Thyroid gland (tissue), 4 donors: ENCODE measurements at places on chromosomes 4 and X. TPM values are rescaled to one million over a fixed set of nuclear protein-coding genes. Genes with fewer than 3 reads are reported as not detected.

TCEAL6 gene
- total RNA-seq: not detected

TEC gene
- total RNA-seq: 4.2 TPM

PPP4R3C gene
- total RNA-seq: not detected

TMEM150C gene
- total RNA-seq: 27.4 TPM

SFRP2 gene
- 24.8 TPM for total RNA-seq

ARR3 gene
- not detected for total RNA-seq

DNA sequence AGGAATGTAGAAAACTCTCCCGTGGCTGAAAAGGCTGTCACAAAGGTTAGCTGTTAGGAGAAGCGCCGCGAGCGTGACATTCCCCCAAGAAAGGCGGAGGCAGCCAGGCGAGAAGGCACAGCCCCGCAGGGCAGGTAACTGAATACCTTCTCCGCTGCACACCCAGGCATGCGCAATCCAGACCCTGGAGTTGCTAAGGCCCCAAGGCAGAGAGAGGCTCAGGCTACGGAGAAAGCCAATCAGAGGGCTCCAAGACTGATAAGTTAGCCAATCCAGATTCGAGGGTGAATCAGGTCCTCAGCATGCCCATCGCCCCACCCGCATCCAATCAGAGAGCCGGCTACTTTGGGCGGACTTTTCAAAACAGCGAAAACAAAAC, 485 bp upstream of the CCNG2 start:
- H3K4me1 ChIP-seq: peaks cover 10% of the 10 kb centered on the region
- H3K27ac ChIP-seq: peak overlapping the region; percentile 83
- H3K4me3 ChIP-seq: peak overlapping the region; percentile 95

GRCh38 chr4:19880206-19880605, 371.5 kb upstream of the SLIT2 start:
- no peaks in the 10 kb centered on the region for H3K36me3 ChIP-seq
- H3K4me3 ChIP-seq: no peak overlapping the region
- H3K27ac ChIP-seq: no peak overlapping the region
- H3K4me1 ChIP-seq: no peaks in the 10 kb centered on the region

DNA sequence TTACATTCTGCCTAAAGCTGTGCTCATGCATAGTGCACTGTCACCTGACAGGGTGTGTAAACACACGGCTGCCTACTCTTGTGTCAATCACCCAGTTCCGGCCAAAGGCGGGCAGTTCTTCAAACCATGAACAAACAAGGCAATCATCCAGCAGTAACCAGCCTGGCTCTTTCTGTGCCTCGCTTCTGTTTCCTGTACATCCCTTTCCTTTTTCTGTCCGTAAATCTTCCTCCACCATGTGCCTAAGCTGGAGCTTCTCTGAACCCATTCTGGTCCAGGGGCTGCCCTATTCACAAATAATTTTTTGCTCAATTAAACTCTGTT, 60.8 kb upstream of the CBR4 start:
- H3K4me3 ChIP-seq: no peak overlapping the region
- H3K27ac ChIP-seq: no peak overlapping the region
- H3K36me3 ChIP-seq: no peaks in the 10 kb centered on the region

- no peak for DNase-seq
- no peaks in the 10 kb centered on the region for H3K36me3 ChIP-seq
- H3K4me3 ChIP-seq: no peak overlapping the region
- no peaks in the 10 kb centered on the region for H3K27me3 ChIP-seq
Measured at GRCh38 chr4:140423106-140423505, 4.3 kb downstream of the CLGN start.

- H3K4me1 ChIP-seq: no peaks in the 10 kb centered on the region
- DNase-seq: peak; percentile 5
- no peak overlapping the region for H3K4me3 ChIP-seq
- no peaks in the 10 kb centered on the region for H3K36me3 ChIP-seq
- no peak overlapping the region for H3K27ac ChIP-seq
- H3K27me3 ChIP-seq: no peaks in the 10 kb centered on the region
Measured at GRCh38 chrX:48695534-48695896, 1.0 kb upstream of the SUV39H1 start.

DNA sequence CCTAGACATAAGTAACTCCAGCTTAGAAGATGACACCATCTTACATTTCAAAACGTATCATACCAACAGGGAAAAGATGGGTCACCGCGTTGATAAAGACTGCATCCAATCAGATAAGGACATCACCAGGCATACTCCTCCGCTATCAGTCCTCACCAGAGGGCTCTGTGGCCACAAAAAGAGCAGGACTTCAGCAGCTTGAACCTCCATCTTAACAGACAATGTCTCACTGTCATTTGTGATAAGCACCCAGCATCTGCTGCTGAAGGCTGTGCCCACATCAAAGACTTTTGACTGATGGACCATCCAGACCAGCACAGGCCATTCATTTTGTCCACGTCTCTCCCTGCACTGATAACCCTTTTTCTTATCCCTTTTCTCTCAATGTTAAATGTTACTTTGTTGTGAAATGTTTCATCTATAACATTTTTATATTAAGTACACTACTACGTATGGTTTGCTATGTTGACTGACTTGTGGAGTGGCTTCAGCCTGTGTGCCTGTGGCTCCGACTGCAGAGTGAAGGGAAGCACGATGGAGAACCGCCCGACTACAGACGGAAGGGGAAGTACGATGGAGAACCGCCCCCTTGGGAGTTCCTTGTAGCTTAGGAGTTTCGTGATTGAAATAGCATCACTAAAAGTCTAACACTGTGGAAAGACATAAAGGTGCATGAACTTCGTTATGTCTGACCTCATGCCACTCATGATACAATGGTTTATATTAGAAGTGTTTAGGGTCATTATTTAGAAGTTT, 595.4 kb upstream of the AGA start:
- DNase-seq: no peak
- H3K4me1 ChIP-seq: no peaks in the 10 kb centered on the region
- H3K4me3 ChIP-seq: no peak overlapping the region

DNA sequence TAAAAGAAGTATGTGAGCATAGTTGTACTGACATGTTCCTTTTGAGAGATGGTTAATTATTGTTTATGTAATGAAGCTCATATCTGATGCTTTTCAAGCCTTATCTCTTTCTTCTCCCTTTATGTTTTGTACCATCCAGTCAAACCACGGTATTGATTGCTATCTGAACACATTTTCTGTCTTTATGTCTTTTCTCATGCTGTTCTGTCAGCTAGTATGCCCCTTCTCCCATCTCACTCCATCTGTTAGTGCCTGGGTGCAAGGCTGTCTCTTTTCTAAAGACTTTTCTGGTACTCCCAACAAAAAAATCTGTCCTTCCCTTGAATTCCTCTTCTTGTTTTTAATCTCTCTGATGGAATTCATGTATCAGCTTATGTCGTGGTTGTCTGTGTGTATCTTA, 883.8 kb upstream of the IGFBP7 start:
- no peaks in the 10 kb centered on the region for H3K27me3 ChIP-seq
- no peak for DNase-seq
- H3K36me3 ChIP-seq: no peaks in the 10 kb centered on the region

DNA sequence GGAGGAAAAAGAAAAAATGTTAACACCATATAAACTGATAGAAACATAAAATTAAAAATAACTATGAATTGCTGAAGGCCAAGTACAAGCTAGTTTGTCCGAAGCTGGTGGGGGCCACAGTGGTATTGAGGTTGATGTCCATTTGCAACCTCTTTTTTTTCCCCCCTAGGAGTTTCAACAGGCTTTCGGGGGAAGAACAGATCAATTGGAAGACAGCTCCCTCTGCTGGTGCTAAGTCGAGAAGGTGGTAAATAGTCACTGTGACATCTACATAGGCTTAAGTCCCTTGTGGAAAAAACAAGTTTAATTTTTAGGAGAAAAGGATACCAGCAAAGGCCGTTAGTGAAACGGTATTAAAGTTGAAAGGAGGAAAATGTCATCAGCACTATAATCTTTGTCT, 115.7 kb upstream of the ZXDA start:
- H3K27me3 ChIP-seq: no peaks in the 10 kb centered on the region
- no peak overlapping the region for H3K4me3 ChIP-seq
- H3K36me3 ChIP-seq: no peaks in the 10 kb centered on the region
- H3K27ac ChIP-seq: no peak overlapping the region
- H3K4me1 ChIP-seq: no peaks in the 10 kb centered on the region
